ENCODE measurements at places on chromosomes 16 and 17.

GRCh38 chr17:69809331-69809730 lies 265.7 kb upstream of the KCNJ16 start:
- no peak for DNase-seq

GRCh38 chr17:61251939-61252865 lies 147.4 kb upstream of the TBX2 start:
- no peak for DNase-seq

DNA sequence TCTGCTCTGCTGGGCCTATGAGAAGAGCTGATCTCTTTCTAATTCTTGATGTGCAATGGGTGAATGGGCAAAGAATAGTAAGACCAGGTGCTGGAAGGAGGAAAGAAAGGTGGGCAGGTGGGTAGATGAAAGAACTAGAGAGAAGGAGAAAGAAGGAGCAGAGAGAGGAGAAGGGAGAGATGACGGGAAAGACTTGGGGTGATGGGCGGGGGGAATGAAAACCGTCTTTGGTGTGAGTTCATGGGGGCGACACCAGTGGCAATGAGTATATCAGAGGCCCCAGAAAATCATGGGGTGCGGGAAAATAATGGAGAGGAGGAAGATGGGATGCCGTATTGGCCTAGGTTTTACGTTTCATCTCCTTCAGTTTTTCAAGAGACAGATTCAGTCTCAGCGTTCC lies 128.8 kb upstream of the PLCG2 start:
- no peak for DNase-seq

DNA sequence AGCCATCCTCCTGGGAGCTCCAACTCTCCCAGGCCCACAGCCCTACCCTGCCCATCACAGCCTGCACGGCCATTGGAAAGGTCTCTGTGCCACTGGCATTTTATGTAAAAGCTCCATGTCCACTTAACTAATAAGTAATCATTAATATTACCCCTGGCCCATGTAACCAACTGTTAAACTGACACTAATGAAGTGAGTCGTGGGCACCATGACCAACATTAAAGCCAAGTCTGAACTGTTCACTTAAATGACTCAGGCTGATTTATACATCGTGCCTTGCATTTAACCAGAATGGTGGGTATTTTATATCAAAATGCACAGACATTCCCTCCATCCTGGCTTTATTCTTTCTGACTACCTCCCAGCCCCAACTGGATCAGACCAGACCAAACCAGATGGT lies 229.3 kb downstream of the SOX9 start:
- DNase-seq, result no peak

DNA sequence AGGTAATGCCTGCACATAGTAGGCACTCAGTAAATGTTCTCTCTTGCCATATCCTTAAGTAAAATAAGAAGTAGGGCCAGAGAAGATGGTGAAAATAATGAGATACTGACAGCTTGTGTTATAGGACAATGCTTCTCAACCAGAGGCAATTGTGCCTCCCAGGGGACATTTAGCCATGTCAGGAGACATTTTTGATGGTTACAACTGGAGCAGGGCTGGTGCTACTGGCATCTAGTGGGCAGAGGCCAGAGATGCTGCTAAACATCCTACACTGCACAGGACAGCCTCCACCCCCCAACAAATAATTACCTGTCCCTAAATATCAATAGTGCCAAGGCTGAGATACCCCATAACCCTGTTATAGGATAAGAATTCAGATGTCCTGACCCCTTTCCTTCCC lies 1.7 kb downstream of the RAD51D start:
- no peak for DNase-seq

- no peak for DNase-seq
These were observed 146.5 kb upstream of the PLCG2 start for GRCh38 chr16:81632392-81633146.

- DNase-seq, result peak; percentile 36
These were observed 11.5 kb downstream of the KCNG4 start for GRCh38 chr16:84228256-84228838.

DNA sequence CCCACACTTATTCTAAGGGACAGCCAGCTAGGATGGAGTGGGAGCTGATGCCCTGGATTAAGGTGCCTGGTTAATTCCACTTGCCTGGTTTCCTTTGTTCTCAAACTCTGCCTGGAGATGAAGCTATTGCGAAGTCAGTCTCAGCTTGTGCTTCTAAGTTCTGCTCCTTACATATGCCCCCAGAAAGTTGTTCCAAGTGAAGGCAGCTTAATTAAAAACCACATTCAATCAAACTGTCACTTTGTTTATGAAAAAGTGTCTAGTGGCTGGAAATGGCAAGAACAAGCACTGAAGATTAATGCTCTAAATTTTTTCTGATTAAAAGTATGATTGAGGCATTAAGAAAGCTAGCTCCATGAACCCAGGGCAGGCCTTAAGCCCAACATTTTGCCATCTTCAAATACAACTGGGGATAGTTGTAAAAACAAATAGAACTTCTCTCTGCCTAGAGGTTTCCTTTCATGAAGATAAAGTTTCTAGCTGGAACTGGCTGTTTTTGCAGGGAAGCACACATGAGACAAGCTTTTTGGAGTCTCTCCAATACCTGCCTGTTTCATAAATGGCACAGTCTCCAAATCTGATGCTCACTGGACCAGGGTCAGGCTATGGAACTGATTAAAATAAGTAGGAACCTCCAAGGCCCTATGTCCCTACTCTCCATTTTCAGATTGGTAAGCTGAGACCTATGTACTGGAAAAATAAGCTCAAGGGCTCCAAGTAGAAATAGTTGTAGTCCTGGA lies 100.9 kb downstream of the GRIN2A start:
- no peak for DNase-seq

Measured in H1 (cell line).